GM23248 (cell line): ENCODE measurements at places on chromosomes 4 and X. TPM values are rescaled to one million over a fixed set of nuclear protein-coding genes. Genes with fewer than 3 reads are reported as not detected.
A peak's percentile ranks its signal among the peaks of the same experiment; 100 is the strongest.

Gene PSAPL1
- not detected in 2 replicates for total RNA-seq

Gene RNF175
- total RNA-seq: not detected in 2 replicates

Gene RBBP7
- 64.6 and 86.2 TPM in 2 replicates for total RNA-seq

Gene SFRP2
- total RNA-seq: 0.63 and 0.65 TPM in 2 replicates

Gene ACE2
- total RNA-seq: not detected in 2 replicates

GRCh38 chrX:13898083-13898482 lies 81.2 kb upstream of the GPM6B start:
- peak; percentile 6 for DNase-seq

DNA sequence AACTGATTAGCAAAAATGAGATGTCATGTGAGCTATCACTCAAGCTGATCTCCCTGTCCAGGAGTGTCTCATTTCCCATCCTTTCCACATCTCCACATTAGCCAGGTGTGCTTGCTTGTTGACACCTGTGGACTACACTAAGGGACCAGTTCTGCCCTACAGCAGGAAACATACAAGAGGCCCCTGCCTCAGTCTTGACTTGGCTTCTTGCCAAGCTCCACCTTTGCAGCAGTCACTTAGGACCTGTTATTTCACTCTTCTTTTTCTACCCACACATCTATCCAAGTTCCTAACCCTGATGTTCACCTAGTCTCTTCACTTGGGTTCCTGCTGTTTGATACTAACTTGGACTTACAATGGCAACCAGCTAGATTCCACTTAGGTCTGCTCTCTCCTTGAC lies 13.2 kb downstream of the FRMD7 start:
- no peak for DNase-seq
